GM23338 (cell line): ENCODE measurements at places on chromosomes 11 and 22.
A peak's percentile ranks its signal among the peaks of the same experiment; 100 is the strongest.

- H3K4me1 ChIP-seq, result no peaks in the 10 kb centered on the region
- no peak overlapping the region for H3K27ac ChIP-seq
- no peaks in the 10 kb centered on the region for H3K36me3 ChIP-seq
- DNase-seq, result no peak
- no peaks in the 10 kb centered on the region for H3K27me3 ChIP-seq
Observed at GRCh38 chr11:8363921-8364320, 100.2 kb upstream of the LMO1 start.

DNA sequence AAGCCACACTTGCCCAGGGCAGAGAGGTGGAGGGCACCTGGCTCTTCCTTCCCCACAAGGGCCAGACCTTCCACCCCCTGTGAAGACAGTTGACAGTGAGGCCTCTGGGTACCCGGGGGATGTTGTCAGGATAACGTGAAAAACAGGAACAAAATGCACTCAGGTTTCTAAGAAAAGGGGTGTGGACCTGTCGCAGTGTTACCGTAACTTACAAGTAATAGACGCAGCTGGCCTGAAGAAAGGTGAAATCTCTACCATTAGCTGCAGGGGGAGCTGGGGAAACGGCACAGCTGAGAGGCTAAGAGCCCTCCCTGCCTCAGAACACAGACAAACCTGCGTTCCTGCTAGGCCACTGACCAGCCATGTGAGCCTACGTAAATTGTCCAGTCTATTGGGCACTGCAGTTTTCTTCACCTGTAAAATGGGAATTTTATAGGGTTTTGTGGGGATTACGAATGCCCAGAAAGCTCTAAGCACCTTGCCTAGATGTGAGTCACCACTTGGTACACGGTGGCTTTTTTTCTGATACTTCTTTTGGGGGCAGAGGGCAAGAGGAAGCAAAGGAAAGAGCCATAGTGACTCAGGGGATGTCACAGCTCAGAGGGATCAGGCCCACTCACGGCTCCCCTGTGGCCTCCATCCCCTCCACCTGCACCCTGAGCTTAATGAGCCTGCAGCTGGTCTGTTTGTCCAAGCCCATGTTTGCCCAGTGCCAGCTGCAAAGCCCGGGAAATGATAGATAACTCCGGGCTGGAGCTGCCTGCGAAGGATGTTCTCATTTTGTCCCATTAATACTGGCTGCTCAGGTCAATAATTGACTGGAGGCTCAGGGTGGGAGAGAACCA lies 18.4 kb upstream of the CABP7 start:
- no peaks in the 10 kb centered on the region for H3K36me3 ChIP-seq
- 0 out of 2 replicates have a peak overlapping the region, but pooled peaks have one; percentile 17 for H3K4me3 ChIP-seq
- DNase-seq, result peak; percentile 77
- peaks cover 23% of the 10 kb centered on the region for H3K27me3 ChIP-seq
- no peak overlapping the region for H3K27ac ChIP-seq

DNA sequence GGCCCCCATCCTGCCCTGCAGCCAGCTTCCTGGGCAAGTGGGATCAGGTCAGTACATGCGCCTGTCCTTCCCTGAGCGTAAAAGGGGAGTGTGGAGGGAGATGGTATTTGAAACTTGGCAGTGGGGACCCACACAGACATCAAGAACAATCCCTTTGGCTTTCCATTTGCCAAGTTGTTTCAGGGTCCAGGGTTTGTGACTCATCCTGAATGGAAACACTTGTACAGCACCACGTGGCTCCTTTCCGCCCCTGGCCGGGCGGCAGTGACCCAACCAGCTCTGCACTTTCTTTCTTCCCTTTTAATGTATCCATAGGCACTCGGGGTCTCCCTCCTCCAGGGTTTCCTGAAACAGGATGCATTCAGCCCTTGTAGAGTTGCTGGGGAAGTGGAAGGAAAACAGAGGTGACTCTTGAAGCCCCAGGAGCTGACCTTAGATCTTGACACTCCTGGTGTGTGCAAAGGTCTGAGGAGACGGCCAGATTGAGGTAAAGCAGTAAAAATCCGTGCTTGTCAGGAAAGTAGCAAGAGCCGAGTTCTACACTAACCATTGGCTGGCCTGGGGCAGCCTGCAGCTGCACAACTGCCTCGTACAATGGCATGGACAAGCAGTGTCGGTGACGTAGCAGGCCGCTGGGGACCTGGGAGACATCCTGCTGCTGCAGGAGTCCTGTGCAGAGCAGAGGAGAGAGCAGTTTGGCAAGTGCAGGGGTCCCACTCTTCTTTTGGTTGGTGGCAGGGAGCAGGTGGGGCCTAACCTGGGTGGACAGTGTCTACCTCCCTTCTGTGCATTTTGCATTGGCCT lies 189.8 kb downstream of the SNX19 start:
- H3K27ac ChIP-seq, result no peak overlapping the region
- H3K4me3 ChIP-seq, result no peak overlapping the region
- H3K36me3 ChIP-seq, result peaks cover 10% of the 10 kb centered on the region; the same call in 1 of the 2 replicates

- peaks cover 9% of the 10 kb centered on the region for H3K4me1 ChIP-seq
- H3K4me3 ChIP-seq, result no peak overlapping the region
- H3K27ac ChIP-seq, result no peak overlapping the region
- no peak for DNase-seq
- no peaks in the 10 kb centered on the region for H3K36me3 ChIP-seq
Observed at GRCh38 chr11:131240421-131240820, 130.0 kb upstream of the NTM start.

GRCh38 chr11:73257342-73258103 lies 14.6 kb upstream of the P2RY6 start:
- no peak overlapping the region for H3K27ac ChIP-seq
- no peaks in the 10 kb centered on the region for H3K4me1 ChIP-seq
- no peaks in the 10 kb centered on the region for H3K27me3 ChIP-seq
- no peak overlapping the region for H3K4me3 ChIP-seq
